CD4-positive, alpha-beta T cell treated with Interleukin-6 at 100 ng/mL for 8 hours (primary cell): ENCODE measurements at places on chromosomes 1 and 21.

DNA sequence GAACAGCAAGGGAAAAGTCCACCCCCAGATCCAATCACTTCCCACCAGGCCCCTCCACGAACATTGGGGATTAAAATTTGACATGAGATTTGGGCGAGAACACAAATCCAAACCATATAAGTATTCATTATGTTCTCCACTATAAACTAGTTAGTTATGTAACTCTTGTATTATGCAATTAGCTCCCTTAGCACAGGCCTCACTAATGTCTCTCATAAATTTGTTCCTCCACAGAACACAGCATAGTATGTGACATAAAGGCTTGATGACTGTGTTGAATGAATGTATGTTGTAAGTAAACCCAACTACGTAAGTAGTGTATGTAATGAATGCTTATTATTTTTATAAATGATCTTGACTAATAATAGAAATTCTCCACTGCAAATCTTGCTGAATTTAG lies 223.3 kb upstream of the ZRANB2 start:
- no peak for DNase-seq

- no peak for DNase-seq
These were observed 15.0 kb downstream of the TNFRSF25 start for GRCh38 chr1:6450943-6451373.

- no peak for DNase-seq
These were observed 33.0 kb upstream of the KCNN3 start for GRCh38 chr1:154902938-154903566.

DNA sequence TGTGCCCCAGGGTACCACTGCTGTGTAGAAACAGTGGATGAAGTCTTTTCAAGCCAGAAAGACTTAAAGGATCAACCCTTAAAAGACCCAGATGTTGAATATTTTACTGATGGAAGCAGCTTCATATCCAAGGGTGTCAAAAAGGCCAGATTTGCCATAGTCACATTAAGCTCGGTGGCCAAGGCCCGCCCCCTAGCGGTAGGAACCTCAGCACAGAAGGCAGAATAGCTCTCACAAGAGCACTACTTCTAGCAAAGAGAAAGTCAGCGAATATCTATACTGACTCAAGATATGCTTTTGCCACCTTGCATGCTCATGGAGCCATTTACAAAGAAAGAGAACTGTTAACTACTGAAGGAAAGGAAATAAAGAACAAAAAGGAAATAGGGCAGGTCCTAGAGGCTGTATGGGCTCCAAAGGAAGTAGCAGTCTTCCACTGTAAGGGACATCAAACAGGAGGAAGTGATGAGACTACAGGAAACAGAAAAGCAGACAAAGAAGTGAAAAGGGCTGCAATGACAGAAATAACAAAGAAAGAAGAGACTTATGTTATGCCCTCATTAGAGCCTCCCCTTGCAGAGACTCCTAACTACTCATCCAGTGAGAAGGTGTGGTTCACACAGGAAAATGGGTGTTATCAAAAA lies 90.5 kb downstream of the LIPI start:
- DNase-seq: no peak

- no peak for DNase-seq
These were observed 141.0 kb downstream of the FOXD2 start for GRCh38 chr1:47578721-47579419.

DNA sequence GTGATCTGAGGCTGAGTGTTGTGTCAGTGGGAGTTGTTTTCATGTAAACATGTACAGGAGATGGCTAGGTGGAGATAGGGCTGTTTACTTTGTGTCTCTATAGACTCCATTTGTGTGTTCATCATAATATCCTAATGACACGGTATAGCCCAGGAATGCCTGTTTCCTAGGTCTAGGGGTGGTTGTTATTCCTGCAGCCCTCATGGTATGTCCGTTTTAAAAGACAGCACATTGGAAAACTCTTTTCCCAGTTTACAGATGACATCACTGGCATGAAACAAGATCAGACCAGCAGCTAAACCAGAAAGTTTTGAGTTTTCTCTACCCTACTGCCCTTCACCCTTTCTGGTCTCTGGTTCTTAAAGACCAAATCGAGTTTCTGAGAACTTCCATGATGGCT lies 227.3 kb upstream of the TMEM51 start:
- DNase-seq: no peak

DNA sequence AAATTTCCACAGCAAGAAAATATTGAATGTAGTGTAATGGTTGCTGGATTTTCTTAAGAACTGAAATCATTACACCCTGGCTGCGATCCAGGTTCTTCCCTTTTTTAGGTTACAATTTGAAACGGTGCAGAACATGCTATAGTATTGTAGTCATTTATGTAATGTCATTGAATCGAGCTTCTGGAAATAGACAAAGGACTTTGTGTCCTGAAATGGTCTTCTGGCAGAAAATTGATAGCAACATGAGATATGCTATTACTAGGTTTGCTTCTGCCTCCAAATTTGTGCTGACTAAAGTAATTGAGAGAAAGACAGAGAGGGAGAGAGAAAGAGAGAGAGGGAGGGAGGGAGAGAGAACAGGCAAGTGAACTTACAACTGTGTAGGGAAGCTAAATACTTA lies 146.2 kb upstream of the NFIA start:
- no peak for DNase-seq

- DNase-seq: no peak
These were observed 38.4 kb upstream of the FOXO6 start for GRCh38 chr1:41322835-41323234.

- DNase-seq: no peak
These were observed 298.9 kb downstream of the KCNT2 start for GRCh38 chr1:196309386-196309785.

- no peak for DNase-seq
These were observed 1003.0 kb upstream of the NCAM2 start for GRCh38 chr21:19995253-19995652.

DNA sequence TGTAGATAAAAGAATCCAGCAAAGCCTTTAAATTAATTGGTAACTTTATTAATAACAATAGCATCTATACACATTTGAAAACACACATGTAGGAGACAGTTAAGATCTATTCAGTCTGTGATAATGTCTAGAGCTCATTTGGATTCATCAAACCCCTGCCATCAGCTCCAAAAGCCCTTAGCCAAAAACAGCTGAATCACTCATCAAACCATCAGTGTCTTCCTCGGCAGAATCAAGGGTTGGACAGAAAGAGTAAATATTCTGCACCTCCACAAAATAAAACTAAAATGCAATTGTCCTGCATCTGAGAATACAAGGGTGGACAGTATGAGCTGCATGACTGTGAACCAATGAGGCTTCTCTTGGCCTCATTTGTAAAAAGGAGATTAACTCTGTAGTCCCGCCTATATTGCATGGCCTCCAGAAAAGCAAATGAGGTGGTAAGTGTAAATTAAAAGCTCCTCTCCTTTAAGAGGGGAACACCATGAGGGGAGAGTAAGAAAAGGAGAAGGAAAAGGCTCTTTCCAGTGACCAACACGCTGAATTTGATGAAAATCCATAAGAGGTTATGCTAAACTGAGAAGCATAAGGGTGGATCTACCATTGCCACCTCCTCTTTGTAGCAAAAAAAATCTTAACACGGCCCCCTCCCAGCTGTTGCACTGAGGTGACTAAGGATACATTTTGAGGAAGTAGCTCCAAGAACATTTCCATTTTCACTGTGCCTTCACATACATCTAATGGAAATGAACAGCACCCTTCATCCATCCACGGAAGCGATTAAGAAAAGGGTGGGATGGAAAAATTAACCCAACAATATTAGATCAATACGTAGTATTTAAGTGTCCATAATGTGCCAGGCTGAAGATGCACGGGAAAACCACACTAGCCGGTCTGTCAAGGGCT lies 14.7 kb upstream of the BOLA1 start:
- DNase-seq: no peak

DNA sequence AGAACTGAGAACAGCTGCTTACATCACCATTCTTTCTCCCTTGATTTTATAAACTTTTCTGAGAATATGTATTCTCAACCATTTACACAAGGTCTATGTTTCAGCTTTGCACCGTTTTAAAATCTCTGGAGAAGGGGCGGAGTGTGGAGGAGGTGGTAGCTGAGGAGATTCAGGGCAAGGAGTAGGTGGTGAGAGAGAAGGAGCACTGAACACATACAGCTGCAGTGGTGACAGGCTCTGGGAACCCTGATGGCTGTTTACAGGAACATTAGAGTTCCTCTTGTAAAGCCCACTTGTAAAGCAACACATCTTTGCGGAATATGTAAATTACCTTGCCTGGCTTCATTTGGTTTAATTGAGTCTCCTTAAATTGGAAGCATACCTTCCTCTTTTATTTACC lies 89.7 kb downstream of the SMYD2 start:
- DNase-seq: no peak

- no peak for DNase-seq
These were observed 74.6 kb upstream of the CSF3R start for GRCh38 chr1:36557041-36558000.

GRCh38 chr1:203754455-203754864 lies 10.5 kb upstream of the LAX1 start:
- peak; percentile 39 for DNase-seq

GRCh38 chr1:11272832-11273594 lies at the start of gene UBIAD1:
TSS of gene UBIAD1 (plus strand) at chr1:11273198. CDS start at chr1:11273532, 334 bp downstream.
- peak; percentile 91 for DNase-seq

DNA sequence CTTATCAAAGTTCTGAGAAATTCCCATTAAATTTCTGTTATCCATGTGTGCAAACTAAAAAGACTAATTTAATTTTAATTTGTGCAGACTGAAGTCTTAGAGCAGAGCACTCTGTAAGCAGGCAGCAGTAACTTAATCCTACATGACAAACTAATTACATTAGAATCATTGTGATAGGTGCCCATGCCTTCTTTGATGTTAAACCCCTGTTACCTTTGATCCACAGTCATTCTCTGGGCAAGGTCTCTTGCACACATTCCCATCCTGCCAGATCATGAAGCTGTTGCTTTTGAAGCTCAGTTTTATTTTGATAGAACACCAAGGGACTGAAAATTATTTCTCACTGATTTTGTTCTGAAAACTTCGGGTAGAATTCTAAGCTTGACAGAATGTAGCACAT lies 77.2 kb downstream of the BCAR3 start:
- DNase-seq: no peak

- no peak for DNase-seq
These were observed 14.9 kb upstream of the MACF1 start for GRCh38 chr1:39189592-39190041.

DNA sequence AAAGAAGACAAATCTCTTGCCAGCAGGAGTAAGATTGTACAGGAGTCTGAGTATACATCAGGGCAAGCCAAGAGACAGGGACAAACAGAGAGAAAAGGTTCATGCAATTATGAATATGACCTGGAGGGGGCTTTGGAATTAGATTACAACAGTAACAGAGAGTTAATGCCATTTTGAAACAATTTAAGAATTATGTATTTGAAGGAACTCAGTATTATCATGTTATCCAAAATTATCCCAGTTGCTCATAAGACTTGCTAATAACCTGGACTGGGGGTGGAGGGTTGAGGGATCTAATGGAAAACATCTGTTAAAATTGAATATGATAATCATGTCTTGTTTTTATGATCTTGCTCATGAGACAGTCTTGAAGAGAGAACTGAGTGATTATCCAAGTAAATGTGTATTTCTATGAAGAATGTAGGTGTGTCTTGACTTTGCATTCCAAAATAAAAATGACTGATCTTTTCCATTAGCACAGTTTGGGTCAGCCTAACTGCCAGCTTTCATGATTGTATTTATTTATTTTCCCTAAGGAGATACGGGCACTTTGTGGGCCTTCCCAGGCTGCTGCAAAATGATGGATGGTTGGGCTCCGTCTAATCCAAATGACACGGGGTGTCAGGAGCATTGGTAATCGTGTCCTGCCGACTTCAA lies 117.7 kb downstream of the ERG start:
- no peak for DNase-seq

- DNase-seq: no peak
These were observed 3.6 kb downstream of the COL9A2 start for GRCh38 chr1:40313329-40313957.

GRCh38 chr1:199007423-199007822 lies 368.6 kb downstream of the PTPRC start:
- DNase-seq: no peak

DNA sequence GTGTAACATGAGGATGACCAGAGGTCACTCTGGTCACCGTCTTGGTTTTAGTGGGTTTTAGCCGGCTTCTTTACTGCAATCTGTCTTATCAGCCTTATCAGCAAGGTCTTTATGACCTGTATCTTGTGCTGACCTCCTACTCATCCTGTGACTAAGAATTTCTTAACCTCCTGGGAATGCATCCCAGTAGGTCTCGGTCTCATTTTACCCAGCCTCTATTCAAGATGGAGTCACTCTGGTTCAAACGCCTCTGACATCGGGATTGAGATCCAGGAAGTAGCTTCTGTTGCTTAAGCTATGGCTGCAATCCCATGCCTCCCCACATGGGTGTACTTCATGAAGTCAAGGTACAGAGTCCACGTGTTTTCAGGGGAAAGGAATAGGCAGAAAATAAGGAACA lies 19.9 kb downstream of the FMN2 start:
- no peak for DNase-seq

DNA sequence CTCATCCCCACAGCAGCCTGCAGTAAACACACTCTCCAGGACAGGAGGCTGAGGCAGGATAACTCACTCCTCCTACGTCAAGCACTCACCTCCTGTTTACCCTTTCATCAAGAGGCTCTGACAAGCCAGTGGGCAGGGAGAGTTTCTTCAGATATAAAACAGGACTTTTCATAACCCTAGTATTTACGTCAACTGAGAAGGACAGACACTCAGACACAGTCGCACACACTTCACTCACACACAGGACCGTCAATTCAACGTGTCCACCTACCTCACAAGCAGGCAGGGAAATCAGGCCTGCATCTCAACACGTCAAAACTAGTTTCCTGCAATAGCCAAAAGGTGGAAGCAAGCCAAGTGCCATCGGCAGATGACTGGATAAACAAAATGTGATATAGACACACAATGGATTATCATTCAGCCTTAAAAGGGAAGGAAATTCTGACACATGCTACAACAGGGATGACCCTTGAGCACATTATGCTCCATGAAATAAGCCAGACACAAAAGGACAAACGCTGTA lies 48.6 kb downstream of the ITPKB start:
- DNase-seq: peak; percentile 28
